CD4-positive, alpha-beta T cell treated with Interleukin-15 for 1 hour (primary cell): ENCODE measurements at places on chromosomes 6 and 20.

DNA sequence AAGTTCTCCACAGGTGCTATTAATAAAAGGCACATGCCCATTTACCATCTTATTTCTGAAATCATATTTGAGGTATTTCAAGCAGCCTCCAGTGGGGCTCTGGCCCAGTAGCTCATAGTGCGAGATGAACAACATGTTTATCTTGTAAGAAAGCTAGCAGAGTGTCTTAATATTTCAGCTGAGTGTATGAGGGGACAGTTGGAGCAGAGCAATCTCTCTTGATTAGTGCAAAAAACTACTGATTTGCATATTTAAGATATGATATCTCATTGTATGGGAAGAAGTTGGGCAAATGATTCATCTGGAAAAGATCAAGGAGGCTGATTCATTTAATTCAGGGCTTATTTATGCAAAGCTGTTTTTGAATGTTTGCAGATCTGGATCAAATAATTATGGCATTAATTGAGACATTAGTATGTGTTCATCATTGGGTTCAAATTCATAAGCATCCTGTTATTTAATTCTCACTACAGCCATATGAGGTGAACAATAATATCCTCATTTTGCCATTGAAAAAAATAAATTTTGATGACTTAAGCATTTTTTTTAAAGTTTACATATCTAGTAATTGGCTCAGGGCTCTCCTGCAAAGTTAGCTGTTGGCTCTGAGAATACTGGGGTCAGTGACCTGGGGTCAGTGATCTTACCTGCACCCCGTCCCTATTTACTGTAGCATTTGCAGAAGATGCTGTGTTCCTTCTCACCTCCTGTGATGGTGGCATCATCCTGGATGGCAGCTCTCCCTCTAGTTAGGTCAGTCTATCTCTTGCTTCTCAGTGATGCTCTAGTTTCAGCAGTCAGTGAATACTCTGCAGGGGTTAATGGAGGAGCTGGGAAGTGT, 24.1 kb upstream of the GCLC start:
- no peak for DNase-seq

DNA sequence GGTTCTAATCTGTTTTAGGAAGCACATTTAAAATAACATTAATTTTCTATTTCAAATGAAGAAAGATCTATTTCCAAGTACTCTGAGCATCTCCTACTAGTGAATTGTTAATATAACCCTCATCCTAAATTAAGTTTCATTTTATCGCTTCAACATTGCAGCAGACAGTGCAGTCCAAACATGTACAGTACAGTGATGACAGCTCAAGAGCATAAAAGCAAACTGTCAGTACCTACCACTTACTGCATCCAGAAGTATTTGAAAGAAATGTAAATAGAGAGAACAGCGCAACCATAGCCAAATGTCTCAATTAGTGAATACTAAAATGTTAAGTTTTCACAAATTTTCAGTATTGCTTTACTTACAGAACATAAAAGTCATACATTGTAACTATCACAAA, 179.4 kb downstream of the ISM1 start:
- DNase-seq = no peak

- no peak for DNase-seq
Measured at GRCh38 chr6:2508071-2508470, 242.7 kb downstream of the MYLK4 start.

GRCh38 chr6:52284131-52284459, 447 bp downstream of the MCM3 start:
- no peak for DNase-seq

DNA sequence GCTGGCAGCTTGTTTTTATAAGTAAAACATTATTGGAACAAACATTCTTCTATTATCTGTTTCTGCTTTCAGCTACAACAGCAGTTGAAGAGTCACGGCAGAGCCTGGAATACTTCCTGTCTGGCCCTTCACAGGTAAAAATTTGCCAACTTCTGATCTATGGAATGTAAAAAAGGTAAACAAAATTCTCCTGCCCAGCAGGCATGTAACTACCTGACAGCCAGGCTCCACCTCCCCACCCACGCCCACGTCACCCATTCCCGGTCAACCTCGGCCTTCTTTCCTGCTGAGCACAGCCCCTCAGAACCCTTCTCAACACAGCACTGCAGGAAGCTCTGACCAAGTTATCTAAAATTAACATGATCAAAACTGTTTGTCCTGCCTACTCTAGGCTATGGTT, 166.0 kb downstream of the DLL1 start:
- DNase-seq = no peak

DNA sequence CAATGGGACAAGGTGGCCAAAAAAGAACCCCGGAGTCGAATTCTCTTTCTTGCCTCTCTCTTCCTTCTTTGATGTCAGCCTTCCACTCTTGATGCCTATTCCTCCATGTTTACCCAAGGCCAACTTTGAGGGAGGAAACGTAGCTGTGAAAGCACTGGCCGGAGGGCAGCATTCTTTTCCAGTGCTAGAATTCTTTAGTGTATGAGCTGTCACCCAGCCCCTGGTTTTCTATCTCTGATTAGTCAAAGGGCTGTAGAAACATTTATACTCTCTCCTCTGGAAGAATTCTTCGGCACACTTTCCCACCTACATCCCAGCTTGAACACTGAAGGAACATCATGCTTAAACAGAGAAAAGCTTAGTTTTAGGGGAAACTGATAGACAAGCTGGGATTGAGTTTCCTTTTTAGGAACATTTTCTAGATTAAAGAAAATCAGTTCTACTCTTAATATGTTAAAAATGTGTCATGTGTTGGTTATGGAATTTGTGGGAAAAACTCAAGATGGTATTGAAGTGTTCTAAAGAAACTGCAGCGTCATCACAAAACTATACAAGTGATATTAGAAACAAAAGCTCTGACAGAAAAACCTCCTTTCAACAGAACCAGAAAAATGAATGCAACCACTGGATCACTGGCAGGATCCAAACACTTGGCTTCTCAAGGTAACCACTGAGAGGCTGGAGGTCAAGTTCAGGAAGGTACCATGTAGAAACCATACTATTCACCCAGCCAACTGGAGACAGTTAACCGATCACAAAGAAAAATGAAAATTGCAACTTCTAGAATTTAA, 20.7 kb upstream of the UTRN start:
- no peak for DNase-seq

- DNase-seq = no peak
Measured at GRCh38 chr6:136282906-136283305, 6.7 kb downstream of the BCLAF1 start.

GRCh38 chr6:33578164-33578563, 1.9 kb downstream of the BAK1 start:
- no peak for DNase-seq

DNA sequence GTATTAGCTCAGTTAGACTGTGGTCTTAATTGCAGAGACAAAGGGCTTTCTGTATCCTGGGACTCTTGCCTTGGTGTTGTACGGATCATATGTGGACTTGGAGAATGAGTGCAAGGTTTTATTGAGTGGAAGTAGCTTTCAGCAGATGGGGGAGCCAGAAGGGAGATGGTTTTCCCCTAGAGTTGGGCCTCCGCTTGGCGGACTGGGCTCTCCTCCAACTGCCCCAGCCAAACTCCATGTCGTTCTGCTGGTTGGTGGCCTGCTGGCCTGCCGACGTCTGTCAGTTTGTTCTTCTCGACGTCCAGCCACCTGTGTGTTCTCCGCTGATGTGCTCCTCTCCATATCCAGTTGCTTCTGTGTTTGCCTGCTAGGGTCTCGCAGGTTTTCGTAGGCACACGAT, 189.5 kb upstream of the FLRT3 start:
- no peak for DNase-seq

DNA sequence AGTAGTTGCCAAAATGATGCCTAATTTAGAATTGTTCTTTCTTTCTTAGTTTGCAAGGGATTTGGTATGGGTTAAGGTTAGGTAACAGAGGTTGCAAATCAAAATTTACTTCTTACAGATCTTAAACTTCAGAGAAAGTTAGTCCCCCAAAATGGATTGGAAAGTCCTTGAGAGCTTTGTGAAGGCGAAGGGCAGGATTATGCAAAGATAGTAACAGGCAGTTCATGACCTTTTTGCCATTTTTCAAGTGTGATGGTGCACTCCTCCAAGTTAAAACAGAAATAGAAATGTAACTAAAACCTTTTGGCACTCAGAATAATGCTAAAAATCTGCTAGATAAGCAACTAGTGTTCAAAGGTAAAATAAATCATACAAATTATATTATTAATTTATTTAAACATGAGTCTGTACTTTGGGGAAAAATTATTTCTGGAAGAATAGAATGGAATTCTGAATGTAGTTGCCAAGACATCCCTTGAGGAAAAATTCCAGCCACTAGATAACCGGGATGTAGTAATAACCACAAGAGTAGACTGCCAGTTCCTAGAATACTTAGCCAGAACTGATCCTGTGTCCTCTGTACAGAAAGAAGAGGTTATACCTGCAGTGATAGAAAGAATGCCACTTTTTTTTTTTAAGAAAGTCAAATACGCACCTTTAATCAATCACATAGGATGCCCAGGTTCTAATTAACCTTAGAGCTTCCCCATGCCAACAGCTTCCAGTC, 31.8 kb upstream of the DAAM2 start:
- DNase-seq = no peak

DNA sequence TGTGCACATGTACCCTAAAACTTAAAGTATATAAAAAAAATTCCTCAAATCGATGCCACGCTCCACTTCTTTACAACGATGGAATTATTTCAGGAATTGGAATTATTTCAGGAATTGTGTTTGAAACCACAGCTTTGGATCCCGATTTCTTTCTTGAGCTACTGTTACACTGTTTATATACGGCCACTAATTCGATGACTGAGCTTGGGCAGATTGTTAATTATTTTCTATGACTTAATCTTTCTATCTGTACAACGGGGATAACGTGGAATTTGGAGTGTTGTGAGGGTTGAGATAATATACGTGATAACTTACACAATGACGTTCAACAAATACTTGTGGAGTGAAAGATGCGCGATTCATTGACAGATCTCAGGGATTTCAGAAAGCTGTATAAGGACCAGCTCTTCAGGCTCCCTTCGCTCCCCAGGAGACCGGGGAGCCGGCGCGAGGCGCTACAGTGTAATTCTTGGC, 171.3 kb downstream of the SLC16A10 start:
- DNase-seq = no peak

DNA sequence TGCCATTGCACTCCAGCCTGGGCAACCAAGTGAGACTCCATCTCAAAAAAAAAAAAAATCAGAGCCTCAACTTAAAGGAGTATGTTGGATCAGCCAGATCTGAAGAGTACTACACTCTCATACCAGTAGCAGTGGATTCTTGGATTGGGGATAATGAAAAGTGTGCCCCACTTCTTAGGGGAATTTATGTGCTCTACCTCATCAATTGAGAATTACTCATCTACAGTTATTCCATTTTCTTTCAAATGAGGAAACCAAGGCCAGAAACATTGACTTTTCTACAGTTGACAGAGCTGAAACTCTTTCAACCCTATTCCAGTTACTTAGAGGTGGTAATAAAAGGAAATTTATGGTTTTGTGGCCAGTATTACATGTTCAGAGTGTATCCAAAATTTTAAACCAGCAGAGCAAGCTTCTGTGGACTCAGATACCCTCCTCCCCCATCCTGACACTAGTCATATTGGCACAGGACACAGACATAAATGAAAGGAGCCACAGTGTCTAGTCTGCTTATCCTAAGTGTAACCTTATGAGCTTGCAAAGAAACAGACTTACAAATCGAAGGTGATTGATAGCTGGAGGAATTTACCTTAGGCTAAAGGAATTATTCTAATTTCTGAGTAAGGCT, 51.2 kb downstream of the ORC3 start:
- DNase-seq = no peak

GRCh38 chr6:20814494-20814893, 280.2 kb downstream of the CDKAL1 start:
- no peak for DNase-seq

GRCh38 chr20:48704761-48705160, 123.0 kb downstream of the PREX1 start:
- DNase-seq = no peak

- DNase-seq = no peak
Measured at GRCh38 chr20:5230544-5230943, 86.2 kb downstream of the PROKR2 start.

GRCh38 chr6:93889713-93890112, 470.4 kb upstream of the EPHA7 start:
- DNase-seq = no peak

DNA sequence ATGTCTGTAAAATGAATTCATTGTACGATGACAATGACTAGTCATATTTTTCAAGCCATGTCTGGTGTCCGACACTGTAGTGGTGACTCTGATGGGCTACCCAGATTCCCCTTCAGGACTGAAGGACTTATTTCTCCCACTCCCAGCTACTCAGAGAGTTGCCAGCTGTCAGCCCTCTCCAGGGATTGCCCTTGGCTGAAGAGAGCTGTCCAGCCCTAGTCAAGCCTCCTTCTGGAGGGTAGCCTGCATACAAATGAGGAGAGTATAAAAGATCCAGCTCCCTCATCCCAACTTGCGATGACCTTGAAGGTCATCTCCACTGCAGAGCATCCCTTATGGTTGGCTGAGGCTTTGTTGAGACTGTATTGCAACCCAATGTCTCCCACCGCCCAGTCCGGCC, 29.9 kb downstream of the JPH2 start:
- no peak for DNase-seq

DNA sequence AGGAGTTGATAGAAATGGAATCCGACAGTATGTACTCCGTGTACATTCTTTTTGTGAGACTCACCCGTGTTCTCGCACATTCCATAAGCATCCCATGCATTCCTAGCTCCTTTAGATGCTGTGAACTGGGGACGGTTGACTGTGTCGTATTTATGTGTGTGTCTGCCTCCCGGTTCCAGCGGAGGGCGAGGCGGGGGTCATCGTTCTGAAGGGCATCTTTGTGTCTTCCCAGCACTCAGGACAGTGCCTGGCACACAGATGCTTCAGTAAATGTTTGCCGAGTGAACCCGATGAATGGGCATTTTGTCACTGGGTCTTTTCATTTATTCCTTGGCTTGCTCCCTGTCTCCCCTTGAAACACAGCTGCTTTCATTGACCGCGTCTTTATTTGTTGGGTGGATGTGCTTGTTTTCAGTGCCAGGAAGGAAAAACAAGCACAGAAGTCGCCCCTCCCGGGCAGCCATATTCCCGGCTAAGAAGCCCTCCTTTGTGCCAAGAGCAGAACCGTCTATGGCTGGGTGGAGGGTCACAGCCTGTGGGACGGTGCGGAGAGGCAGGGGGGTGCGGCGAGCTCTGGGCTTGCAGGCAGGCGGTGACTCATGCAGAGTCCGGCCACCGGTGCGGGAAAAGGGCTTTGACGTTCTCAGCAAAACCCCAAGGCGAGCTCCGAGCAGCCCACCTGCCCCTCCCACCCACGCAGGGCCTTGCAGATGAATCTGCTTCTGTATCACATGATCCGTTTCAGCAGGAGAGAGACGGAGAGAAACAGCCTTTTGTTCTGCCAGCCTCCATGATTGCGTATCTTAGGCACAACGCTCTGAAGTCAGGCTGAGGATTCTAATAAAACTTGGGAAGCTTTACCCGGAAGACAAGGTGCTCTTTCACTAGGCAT, 11.2 kb upstream of the PSMG4 start:
- DNase-seq = no peak

GRCh38 chr20:45890077-45890984, 677 bp downstream of the NEURL2 start:
- DNase-seq = peak; percentile 61

GRCh38 chr6:25389471-25389870, 110.3 kb downstream of the CARMIL1 start:
- DNase-seq = no peak

- no peak for DNase-seq
Measured at GRCh38 chr20:57025261-57025660, 241.2 kb downstream of the BMP7 start.

- no peak for DNase-seq
Measured at GRCh38 chr6:52210227-52210626, 24.1 kb downstream of the IL17A start.

- no peak for DNase-seq
Measured at GRCh38 chr6:98823428-98824161, 10.8 kb upstream of the POU3F2 start.

GRCh38 chr6:17336425-17336824, 55.3 kb downstream of the RBM24 start:
- no peak for DNase-seq
